Bronchial epithelial cell (primary cell): ENCODE measurements at places on chromosomes 12 and 14.
A peak's percentile ranks its signal among the peaks of the same experiment; 100 is the strongest.

DNA sequence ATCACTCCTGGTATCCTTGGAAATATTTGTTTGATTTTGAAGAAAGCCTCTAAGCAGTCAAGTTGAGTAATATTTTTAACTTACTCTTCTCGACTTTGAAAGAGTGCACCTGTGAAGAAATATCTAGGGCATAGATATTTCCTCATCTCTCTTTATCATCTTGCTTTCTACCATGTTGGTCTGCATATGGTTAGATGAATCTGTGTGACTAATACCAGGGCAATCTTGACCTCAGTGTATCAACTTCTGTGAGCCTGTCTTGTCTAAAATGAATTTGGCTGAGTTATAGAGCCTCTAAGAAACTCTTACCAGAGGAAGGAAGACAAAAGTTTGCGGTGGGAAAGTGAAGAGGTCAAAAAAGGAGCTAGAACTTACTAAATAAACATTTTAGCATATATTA lies 68.4 kb downstream of the SYT1 start:
- peak; percentile 21 for DNase-seq

DNA sequence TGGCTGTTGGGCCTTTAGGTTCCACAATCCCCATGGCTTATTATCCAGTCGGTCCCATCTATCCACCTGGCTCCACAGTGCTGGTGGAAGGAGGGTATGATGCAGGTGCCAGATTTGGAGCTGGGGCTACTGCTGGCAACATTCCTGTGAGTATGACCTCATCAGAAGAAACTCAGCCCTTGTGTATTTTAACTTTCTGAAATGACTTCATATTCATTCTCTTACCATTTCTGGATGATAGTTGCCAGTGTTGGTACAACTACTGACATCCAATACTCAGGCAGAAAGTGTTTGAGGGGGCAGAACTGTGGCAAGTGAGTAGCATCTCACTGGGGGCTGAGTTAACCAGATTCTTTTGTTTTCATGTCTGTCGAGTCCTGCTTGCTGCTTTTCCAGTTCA lies 2.3 kb downstream of the DAZAP2 start:
- peak; percentile 56 for DNase-seq

GRCh38 chr12:92481066-92481465 lies 221.7 kb upstream of the PLEKHG7 start:
- no peak for DNase-seq

DNA sequence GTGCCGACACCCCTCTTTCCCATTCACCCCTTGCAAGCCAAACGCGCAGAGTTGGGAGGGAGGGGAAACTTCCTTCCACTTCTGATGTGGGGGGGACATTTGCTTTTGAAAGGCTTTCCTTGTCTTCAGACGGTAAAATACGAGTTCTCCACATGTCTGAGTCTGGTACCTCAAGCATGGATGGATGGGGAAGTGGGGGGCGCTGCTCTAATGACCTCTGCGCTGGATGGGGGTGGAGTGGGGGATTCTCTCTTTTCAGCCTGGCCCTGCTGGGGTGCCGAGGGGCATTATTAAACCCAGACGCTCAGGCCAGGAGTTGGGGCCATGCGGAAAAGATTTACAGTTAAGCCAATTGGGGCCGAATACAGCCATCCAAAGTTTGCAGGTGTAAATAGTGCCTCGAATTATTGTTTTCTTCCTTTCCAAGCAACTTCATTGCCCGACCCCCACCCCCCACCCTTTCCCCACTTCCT lies 9.1 kb upstream of the TBX3 start:
- no peak for DNase-seq

DNA sequence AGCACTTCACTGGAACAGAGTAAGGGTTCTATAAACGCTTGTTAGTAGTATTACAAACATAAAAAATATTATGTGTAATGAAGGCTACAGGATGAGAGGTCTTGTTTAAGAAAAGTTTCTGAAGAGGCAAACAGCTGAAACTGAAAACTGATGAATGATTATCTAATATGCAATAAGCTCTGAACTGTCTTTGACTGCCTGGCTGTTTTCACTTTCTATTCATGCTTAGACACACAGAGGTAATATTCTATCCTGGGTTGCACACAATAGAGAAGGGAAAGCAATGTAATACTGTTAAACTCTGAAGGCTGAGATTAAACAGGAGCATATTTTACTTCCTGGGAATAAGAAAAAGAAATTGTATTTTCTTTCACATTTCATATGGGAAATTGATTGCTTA lies 251.3 kb downstream of the ALX1 start:
- DNase-seq: no peak

DNA sequence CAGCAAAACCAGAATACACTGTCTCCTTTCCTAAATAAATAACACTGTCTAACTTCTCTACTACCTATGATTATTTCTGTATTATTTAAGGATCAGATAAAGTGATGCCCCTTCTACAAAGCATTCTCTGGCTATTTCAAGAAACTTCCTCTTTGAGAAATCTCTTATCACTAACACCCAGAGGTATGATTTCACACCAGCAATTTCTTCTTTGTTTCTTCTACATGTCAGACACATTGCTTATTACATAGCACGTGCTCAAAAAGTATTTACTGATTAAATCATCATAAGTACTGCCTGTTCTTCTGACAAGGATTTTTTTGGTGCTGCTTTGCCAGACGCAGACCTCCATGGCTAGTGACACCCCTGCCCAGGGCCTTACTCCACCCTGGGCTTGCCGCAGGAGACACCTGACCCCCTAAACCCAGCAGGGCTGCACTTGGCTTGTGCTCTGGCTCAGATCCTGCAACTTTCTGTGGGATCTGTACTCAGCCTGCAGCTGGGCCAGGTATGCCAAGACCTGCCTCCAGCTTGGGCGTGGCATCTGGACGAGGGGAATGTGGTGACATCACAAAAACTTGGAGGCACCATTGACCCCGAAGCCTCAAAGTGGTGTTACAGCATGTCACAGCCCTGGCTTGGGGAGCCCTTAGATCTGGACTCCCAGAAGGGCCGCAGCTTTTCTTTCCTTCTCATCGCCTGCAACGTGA lies 15.4 kb upstream of the HIGD1C start:
- no peak for DNase-seq

GRCh38 chr14:94009767-94010166 lies 12.7 kb downstream of the CCDC197 start:
- DNase-seq: peak; percentile 73

GRCh38 chr12:10641735-10642500 lies 28.5 kb upstream of the MAGOHB start:
- peak; percentile 90 for DNase-seq

GRCh38 chr12:93192878-93193277 lies 184.8 kb upstream of the NUDT4 start:
- no peak for DNase-seq

GRCh38 chr12:52358575-52359350 lies 8.5 kb downstream of the KRT85 start:
- DNase-seq: no peak

GRCh38 chr12:118061873-118062843 lies 1.2 kb upstream of the WSB2 start:
- peak; percentile 42 for DNase-seq

DNA sequence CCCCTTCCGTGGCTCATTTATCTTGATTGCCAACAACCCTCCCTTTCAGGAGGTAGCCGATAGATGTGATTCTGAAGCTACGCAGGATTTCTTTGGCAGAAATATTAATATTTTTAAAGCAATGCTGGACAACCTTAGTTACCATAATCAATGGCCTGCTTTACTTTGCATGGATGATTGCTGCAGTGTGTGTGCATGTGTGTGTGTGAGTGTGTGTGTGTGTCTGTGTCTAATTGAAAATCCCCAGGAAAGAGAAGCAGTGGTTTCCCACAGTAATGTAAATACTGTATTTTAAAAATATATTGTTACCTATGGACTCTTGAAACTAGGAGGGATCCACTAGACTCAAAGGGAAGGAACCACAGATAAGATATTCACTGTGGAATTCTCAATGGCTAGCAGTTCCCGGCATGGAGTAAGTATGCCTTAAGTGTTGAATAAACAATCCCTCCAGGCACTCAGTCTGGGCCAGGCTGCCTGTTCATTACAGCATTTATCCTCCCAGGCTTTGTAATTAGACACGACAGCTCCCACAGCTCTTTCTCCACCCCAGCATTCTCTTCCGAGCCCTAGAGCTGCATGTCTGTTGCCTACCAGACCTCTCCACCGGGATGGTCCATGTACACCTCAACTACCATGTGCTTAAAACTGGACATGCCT lies 22.5 kb upstream of the C14orf132 start:
- no peak for DNase-seq

DNA sequence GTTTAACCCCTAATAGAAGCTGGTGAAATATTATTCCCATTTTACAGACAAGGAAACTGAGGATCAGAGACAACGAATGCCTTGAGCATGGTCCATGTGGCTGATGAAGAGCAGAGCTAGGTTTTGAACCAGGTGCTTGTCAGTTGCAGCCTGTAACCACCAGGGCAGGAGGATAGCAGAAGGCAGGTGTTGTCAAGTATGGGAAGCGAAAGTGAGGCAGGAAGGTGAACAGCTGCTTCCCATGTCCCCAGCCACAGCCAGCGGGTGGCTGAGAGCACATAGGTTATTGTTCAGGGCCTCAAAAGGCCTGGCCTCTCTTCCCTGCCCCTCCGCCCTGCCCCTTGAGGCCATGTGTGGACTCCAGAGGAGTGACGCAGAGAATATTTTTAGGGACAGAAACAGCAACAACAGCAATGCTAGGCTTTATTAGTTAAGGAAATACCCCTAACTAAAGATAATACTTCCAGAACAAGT lies 39.6 kb downstream of the IQSEC3 start:
- no peak for DNase-seq

GRCh38 chr14:90903101-90903500 lies 86.9 kb upstream of the TTC7B start:
- peak; percentile 52 for DNase-seq

- peak; percentile 73 for DNase-seq
Observed at GRCh38 chr12:95218150-95219133, 835 bp downstream of the VEZT start.

GRCh38 chr14:104669697-104670096 lies 19.7 kb upstream of the INF2 start:
- no peak for DNase-seq

DNA sequence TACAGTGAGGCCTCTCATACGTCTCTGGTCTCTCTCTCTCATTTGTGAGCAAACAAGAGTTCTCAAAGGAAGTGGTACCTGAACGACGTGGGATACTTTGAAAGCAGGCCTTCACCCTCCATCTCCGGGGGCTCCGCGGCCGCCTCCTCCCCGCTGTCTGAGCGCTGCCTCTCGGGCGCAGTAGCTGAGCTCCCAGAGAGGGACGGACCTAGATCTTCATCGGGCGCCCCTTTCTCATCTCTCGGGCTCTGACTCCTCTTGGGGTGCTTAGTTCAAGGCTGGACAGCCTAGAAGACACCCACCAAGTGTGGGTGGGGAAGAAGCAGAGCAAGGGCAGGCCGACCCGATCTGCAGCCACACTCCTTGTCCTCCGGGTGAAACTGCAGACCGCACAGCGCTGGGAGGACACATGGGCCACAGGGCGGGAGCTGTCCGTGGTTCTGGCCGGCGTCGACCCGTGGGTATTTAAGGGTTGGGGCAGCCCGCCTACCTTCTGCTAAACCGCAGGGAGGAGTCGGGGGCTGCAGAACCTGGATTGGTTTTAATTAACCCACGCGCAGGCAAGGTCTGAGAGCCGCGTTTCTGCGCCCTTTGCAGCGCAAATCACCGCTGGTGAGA lies 92.7 kb downstream of the PAH start:
- peak; percentile 4 for DNase-seq

- DNase-seq: no peak
Observed at GRCh38 chr12:46898152-46898931, 72.5 kb upstream of the SLC38A4 start.

DNA sequence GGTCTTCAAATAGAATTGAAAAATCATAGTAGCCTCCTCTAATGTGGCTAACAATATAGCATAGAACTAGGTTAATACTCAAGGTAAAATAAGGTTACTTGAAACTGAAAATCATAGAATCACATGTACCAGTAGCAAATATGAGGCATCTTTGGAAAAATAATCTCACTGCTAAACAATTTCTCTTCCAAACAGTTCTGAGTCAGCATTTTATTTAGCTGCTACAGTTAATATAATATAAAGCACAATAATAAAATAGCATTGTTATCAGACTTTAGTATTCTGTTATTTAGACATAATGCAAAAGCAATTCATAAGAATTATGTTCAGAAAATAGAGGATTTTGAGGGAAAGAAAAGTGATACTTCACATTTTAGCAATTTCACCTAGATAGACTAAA lies 35.0 kb downstream of the ERO1A start:
- no peak for DNase-seq

GRCh38 chr14:95902273-95902826 lies 25.7 kb downstream of the TUNAR start:
- no peak for DNase-seq

- DNase-seq: no peak
Observed at GRCh38 chr14:42001431-42001830, 394.8 kb downstream of the LRFN5 start.

DNA sequence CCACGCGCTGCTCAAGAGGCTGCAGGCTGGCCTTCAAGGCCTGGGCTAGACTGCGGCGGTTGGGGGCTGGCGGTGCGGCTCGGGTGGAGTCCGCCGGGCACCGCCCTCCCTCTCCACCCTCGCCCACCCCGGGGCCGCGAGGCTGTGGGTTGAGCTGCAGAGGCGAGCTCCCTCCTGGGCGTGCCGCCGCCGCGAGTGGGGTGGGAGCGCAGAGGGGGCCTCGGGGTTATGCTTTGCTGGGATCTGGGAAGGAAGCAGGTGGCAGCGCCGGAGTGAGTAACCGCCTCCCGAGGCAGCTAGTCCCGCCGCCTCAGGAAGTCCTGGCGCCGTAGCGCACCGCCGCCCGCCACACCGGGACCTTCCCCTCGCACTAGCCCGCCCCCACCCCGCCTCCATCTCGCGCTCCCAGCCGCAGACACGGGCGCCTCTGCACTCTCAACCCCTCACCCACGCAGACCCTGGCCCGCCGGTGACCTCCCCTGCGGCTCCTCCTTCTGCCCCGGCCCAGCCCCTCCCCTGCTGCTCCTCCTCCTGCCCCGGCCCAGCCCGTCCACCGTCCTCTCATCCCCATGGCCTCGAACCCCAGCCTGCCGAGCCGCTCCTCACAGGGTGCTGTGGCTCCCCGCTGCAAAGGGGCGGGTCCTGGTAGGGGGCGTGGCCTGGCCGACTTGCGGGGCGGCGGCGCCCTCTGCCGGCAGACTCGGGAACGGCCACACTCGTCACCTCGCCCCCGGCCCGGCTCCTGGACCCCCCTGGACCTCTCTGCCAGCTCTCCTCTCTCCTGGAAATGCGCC lies 16.6 kb downstream of the TAMALIN start:
- peak; percentile 21 for DNase-seq

GRCh38 chr12:111993292-111994150 lies 19.4 kb downstream of the TMEM116 start:
- DNase-seq: no peak

DNA sequence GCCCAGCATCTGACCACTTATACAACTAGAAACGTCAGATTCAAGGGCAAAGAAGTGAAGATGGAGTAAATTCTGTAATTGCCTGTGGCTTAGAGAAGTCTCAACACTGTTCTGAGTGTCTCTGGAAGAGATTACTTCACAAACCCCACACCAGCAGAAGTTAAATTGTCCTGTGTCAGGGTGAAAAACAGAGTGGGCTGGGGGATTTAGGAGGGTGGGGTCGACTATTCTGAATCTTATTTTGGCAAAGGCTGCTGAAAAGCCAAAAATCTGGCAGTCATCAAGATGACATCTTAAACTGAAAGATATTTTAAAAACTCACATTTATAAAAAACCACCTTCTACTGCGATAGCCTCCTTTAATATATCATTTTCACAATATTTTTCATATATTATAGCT lies 180.8 kb downstream of the KLHL28 start:
- DNase-seq: no peak

- no peak for DNase-seq
Observed at GRCh38 chr12:93725531-93725930, 48.4 kb downstream of the CRADD start.
